ENCODE measurements at places on chromosomes 5 and 9.

DNA sequence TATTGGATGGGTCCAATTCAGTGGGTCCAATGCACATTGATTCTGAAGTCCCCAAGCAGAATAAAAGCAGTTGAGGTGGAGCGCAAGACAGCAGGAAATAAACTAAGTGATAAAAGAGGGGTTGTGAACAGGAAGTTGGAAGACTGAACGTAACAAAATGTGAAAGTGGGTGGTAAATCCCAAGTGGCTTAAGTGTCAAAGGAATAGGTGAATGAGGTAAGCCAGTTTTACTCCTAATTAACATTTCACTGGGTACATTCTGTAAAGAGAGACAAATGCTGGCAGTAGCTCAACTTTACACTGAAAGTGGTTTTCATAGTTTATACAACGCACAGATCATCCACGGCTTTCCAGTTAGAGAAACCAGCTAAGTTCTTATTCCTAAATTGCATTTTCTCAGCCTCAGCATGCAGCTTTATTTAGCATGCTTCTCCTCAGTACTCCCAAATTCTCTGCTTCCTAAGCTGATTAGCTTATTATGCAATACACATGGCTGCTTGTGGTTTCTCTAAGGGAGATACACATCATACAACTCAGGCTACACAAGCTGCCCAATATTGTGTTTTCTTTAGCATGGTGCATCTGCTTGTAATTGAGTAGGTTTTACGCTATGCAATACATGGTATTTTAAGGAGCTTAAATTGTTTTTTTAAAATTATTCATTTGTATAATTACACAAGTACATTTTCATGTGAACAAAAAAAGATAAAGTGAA lies 34.2 kb upstream of the HSD17B4 start:
- DNase-seq = no peak

DNA sequence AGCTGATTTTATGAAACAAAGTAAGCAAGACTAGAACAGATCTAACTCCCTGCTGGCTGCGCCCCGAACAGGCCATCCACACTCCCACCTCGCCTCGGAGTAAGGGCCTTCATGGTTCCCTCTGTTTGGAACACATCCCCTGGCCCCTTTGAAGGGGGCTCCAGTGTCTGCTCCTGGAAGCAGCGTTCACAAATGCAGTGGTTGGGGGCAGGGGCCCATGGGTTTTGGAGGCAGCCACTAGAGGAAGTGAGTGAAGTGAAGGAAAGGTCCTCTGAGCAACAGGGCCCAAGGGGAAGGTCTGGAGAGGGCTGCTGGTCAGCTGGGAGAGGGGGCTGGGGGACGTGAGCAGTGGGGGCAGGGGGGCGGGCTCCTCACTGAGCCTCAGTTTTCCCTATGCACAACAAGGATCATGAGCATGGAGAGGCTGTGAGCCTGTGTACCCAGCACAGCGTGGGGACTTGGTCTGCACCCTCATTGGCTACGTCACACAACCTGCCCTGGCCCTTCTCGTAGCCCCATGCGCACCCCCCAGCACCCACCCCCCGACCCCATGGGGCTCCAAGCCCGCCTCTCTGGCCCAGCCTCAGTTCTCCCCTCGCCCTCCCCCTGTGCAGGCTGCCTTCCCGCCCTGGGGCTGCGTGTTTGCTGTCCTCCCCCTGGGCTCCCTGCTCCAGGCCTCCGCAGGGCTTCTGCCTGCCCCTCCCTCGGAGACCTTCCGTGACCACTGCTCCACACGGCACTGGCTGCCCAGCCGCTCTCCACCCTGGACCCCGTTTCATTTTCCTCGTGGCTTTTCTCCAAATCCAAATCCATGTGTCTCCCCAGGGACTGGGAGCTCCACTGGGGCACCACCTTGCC lies 39.5 kb downstream of the RASGEF1C start:
- DNase-seq = no peak

GRCh38 chr5:144162686-144163085 lies 7.8 kb downstream of the YIPF5 start:
- DNase-seq = no peak

- no peak for DNase-seq
Measured at GRCh38 chr5:53170746-53171349, 61.3 kb upstream of the MOCS2 start.
